GM04503 (cell line): ENCODE measurements at places on chromosomes 5 and 9.

- DNase-seq: no peak
These were observed 31.5 kb upstream of the FREM1 start for GRCh38 chr9:14941501-14942405.

DNA sequence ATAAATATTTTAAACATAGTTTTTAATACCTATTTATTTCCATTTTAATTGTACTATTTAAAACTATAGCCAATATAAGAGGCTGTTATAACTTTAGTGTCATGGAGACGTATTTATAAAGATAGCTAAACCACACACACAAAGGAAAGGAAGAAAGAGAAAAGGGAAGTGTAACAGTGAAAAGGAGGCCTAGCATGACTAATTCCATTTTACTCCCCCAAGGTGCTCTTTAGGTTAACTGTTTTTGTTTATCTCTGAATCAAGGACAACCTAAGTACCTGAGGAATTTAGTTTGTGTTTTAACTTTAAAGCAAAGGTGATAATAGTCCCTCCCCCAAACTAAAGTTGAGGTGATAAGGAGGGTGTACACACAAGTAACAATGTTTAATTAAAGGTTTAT lies 1188.9 kb upstream of the C9orf72 start:
- DNase-seq: no peak

- DNase-seq: no peak
These were observed 207.2 kb upstream of the DAB2 start for GRCh38 chr5:39631958-39632357.

GRCh38 chr9:35374436-35374835 lies 115.5 kb upstream of the RUSC2 start:
- no peak for DNase-seq

DNA sequence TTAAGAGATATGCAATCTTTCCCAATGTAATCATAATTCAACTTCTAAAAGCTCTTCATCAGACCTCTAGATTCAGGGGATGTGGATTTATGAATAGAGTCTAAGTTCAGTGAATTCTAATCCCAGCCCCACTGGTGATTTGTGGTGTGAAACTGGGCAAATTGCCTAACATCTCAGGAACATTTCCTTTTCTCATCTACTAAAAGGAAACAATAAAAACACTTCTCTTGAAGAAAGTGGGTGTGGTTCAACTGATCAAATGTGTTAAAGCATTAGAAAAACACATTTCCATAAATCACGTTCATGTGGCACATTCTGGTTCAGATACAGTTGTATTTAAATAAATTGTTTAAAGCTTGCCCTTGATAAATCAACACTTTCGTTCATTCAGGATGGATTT lies 631.7 kb upstream of the CDH6 start:
- no peak for DNase-seq

- DNase-seq: no peak
These were observed 628 bp downstream of the ATOSB start for GRCh38 chr9:35114840-35115628.

DNA sequence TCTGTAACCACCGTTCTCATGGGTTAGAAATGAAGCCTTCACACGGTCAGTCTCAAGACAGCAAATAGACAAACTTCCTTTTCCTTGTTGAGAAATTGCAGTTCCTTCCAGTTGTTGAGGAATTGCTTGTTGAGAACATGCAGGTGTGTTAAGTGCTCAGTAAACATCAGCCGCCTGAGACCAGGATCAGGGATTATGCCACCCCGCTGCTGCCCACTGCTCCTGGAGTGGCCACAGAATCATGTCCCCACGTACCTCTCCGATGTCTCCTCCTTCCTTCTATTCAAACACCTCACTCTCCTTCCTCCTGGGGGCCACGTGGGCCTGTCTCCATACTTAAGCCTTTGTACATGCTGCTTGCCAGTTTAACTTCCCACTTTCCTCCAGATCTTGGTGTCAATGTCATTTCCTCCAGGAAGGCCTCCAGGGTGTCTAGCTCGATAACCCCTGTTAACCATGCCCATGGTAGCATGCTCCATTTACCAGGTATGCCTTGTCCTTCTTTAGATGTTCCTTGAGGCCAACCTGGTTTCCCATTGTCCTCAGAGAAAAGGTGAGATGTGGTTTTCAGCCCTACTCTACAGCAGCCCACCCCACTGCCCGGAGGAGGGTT lies 33.8 kb upstream of the RPL26L1 start:
- DNase-seq: no peak

- DNase-seq: no peak
These were observed 36.2 kb downstream of the TARS1 start for GRCh38 chr5:33476992-33477391.

DNA sequence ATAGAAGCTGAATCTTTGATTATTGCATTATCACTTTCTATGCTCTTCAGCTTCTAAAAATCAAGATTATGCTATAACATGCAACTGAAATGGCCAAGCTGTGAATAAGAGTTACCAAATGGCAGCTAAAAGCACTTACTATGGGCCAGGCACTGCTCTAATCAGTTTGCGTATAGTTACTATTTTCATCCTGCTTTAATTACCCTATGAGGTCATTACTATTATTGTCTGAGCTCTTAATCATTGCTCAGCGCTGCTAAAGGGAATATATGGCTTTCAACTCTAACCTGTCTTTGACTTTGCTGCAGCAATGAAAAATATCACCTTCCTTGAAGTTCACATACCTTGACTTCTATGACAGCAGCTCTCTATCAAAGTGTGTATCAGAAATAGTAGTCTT lies 210.8 kb downstream of the TRPM3 start:
- DNase-seq: no peak

GRCh38 chr5:83718195-83718825 lies 2.3 kb downstream of the HAPLN1 start:
- DNase-seq: no peak
